Activated CD4-positive, alpha-beta T cell treated with anti-CD3 and anti-CD28 coated beads, Interleukin-2, amount 50 U/mL, for 48 hours (primary cell): ENCODE measurements at places on chromosomes 5 and 9.

GRCh38 chr5:18882154-18882553 lies 1105.8 kb downstream of the CDH18 start:
- DNase-seq: no peak

DNA sequence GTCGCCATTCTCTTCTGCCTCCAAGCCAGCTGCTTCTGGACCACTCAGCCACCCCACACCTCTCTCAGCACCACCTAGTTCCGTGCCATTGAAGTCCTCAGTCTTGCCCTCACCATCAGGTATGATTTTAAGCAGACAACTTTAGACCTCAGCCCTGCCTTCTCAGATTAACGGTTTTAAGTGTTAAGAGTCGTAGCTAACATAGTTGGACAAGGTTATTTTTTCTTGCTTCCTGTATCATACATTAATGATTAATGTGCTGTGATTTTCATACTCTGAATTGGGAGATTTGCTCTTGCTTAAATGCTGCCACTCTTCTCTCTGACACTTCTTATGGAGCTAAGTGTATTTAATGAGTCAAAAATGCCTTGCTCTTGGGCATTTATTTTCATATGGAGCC lies 20.8 kb downstream of the NUP214 start:
- no peak for DNase-seq

GRCh38 chr9:27703216-27703980 lies 130.1 kb upstream of the C9orf72 start:
- no peak for DNase-seq

DNA sequence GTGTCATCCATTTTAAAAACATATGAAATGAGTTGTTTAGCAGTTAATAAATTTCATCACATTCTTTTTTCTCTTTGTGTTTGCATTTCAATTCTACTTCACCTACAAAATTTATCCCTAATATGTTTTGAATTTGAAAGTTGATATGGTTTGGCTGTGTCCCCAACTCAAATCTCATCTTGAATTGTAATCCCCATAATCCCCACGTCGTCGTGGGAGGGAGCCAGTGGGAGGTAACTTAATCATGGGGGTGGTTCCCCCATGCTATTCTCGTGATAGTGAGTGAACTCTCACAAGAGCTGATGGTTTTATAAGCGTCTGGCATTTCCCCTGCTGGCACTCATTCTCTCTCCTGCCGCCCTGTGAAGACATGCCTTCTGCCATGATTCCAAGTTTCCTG lies 200.1 kb downstream of the EPB41L4A start:
- no peak for DNase-seq
